Amniotic stem cell (primary cell): ENCODE measurements at places on chromosomes 13 and 19.

GRCh38 chr13:64234255-64234654, 2818.6 kb upstream of the PCDH20 start:
- DNase-seq, result no peak

- DNase-seq, result no peak
These were observed 72.4 kb downstream of the KLF5 start for GRCh38 chr13:73131247-73131646.

DNA sequence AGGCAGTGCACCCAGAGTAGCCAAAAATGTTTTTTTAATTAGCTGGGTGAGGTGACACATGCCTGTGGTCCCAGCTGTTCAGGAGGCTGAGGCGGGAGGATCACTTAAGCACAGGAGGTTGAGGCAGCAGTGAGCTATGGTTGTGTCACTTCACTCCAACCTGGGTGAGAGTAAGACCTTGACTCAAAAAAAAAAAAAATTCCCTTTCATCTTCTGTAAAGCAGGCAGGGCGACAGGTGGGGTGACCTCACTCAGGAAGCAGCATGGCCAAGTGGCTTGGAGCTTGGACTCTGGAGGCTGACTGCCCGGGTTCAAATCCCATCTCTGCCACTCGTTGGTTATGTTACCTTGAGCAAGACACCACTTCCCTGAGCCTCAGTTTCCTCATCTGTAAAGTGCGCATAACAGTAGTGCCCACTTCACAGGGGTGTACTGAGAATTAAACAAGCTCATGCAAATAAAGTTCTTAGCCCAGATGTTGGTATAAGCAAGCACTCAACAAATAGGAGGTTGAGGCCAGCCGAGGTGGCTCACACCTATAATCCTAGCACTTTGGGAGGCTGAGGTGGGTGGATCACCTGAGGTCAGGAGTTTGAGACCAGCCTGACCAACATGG, 48.3 kb downstream of the MAP4K1 start:
- no peak for DNase-seq

GRCh38 chr19:17327654-17328516, 6.8 kb downstream of the ANO8 start:
- DNase-seq, result no peak

DNA sequence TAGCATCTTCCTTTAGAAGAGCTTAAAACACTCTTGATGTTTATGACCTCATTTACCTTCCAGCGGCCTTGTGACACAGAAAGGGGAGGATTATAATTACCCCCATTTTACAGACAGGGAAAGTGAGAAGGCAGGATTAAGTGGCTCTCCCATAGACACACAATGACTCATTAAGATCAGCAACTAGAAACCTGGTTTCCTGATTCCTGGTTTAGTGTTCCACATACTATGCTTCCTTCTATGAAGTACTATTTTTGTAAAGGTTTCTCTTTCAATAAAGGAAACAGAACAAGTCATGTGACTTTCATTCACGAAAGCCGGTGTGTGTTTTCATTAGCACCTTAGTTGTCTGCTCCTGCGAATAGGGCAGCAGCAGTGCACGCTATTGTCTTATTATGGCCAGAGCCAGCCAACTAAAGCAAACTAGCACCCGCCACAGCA, 8.3 kb downstream of the IRS2 start:
- no peak for DNase-seq

DNA sequence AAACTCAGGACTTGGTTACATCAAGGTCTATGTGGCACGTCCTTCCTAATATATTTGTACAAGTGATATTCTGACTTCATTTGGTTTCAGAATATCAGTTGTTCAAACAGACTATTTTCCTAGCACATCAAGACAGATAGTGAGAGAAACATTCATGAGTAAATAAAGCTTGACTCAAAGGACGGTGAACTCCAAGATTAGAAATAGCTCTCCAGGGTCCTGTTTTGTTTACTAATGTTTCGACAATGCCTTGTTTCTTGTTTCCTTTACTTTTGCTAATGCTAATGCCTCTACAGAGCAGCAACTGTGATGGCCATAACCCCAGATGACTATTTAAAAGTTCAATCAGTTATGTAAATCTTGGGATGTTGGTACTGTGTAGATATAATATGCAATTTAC, 313.9 kb downstream of the KLF12 start:
- no peak for DNase-seq

GRCh38 chr13:73945871-73946270, 188.3 kb downstream of the KLF12 start:
- no peak for DNase-seq

DNA sequence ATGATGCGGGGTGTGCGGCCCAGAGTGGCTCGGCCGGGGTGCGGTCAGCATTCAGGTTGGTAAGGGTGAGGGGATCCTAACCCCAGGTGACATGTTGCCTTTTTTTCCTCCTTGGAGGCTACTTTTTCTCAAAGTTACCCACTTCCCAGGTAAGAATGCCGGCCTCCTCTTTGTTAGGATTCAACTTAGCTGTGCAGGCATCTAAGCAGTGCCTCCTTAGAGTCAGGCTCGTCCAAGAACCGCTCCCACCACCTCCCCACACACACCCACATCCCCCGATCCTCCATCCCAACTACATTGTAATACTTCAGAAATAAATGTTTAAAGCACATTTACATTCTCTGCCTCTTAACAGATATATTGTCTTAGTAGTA, 733 bp upstream of the ENOX1 start:
- DNase-seq, result no peak
